Activated CD8-positive, alpha-beta T cell treated with anti-CD3 and anti-CD28 coated beads, Interleukin-2, amount 10 ng/mL, durations not matched to agents 7 days and 5 days (primary cell): ENCODE measurements at places on chromosomes 4 and X. TPM values are rescaled to one million over a fixed set of nuclear protein-coding genes. Genes with fewer than 3 reads are reported as not detected.

Gene UGT8
- not detected for total RNA-seq

Gene C4orf46
- total RNA-seq = 17.7 TPM

Gene ATRX
- 65.8 TPM for total RNA-seq

Gene PPP4R3C
- total RNA-seq = not detected

Gene XPNPEP2
- 1.7 TPM for total RNA-seq

Gene MAML3
- 4.1 TPM for total RNA-seq

Gene ACSL1
- 7.5 TPM for total RNA-seq

Gene MAGEA1
- total RNA-seq = not detected

Gene CASP6
- 24.1 TPM for total RNA-seq

Gene PPP2R3B
- 44.6 TPM for total RNA-seq

Gene AKAP14
- not detected for total RNA-seq

Gene SFRP2
- not detected for total RNA-seq

- H3K27me3 ChIP-seq = no peaks in the 10 kb centered on the region
- no peaks in the 10 kb centered on the region for H3K4me1 ChIP-seq
- H3K27ac ChIP-seq = no peak overlapping the region
- no peak overlapping the region for H3K4me3 ChIP-seq
- no peak for DNase-seq
Observed at GRCh38 chr4:30901461-30902451, 181.6 kb downstream of the PCDH7 start.

- H3K4me3 ChIP-seq = no peak overlapping the region
- no peaks in the 10 kb centered on the region for H3K36me3 ChIP-seq
- H3K4me1 ChIP-seq = no peaks in the 10 kb centered on the region
- no peaks in the 10 kb centered on the region for H3K27me3 ChIP-seq
- DNase-seq = no peak
Observed at GRCh38 chr4:104421566-104421965, 73.1 kb downstream of the CXXC4 start.

- DNase-seq = peak; percentile 33
- H3K27ac ChIP-seq = no peak overlapping the region
- H3K4me1 ChIP-seq = peaks cover 14% of the 10 kb centered on the region
- no peak overlapping the region for H3K4me3 ChIP-seq
- no peaks in the 10 kb centered on the region for H3K36me3 ChIP-seq
Observed at GRCh38 chr4:173264684-173265185, 69.4 kb downstream of the HMGB2 start.

DNA sequence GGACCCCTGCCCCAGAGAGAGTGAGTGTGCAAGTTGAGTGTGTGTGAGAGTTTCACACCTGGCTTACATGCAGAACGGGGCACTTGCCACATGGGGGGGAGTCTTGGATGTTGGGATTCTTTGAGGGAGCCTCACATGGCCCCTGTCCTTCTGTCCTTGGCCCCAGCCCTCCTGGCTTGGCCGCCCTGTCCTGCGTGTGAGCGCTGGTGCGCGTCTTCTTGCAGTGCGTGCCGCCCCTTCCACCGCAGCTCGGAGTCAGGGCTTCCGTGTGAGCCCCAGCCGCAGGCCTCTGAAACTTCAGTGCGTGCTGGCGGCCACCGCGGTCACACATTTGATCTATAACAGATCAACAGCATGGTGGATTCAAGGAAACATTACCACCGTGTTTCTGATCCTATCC, 30.1 kb upstream of the HGFAC start:
- no peak overlapping the region for H3K27ac ChIP-seq
- DNase-seq = no peak
- no peaks in the 10 kb centered on the region for H3K4me1 ChIP-seq
- H3K36me3 ChIP-seq = no peaks in the 10 kb centered on the region
- H3K27me3 ChIP-seq = no peaks in the 10 kb centered on the region
- H3K4me3 ChIP-seq = no peak overlapping the region

DNA sequence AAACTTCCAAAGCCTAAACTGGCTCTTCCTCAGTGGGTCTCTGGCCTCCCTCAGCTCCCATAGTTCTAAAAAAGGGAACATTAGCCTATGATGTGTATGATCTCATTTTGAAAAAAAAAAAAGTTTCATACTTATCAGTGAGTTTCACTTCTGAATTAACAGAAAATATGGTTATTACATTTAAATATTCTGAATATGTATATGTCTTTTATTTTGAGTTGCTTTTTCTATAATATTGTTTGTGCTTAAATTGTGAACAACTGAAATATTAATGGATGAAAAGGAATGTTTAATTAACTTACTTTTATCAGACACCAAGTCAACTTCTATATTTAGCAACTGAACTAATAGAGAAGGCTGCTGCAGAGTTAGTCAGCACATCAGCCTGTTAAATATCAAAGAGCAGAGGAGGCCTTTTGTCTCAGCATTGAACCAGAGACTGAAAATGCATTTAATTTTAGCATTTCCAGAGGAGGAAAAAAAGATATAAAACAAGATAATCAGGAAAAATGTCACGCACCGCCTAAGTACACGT, 20.4 kb upstream of the FHL1 start:
- DNase-seq = no peak
- H3K27me3 ChIP-seq = no peaks in the 10 kb centered on the region
- peaks cover 4% of the 10 kb centered on the region for H3K36me3 ChIP-seq
- H3K4me3 ChIP-seq = no peak overlapping the region
- no peak overlapping the region for H3K27ac ChIP-seq
- peaks cover 8% of the 10 kb centered on the region for H3K4me1 ChIP-seq

GRCh38 chr4:11847167-11847566, 418.5 kb upstream of the HS3ST1 start:
- no peak overlapping the region for H3K4me3 ChIP-seq
- no peaks in the 10 kb centered on the region for H3K27me3 ChIP-seq
- DNase-seq = no peak
- H3K27ac ChIP-seq = no peak overlapping the region
- H3K36me3 ChIP-seq = no peaks in the 10 kb centered on the region

- peaks cover 19% of the 10 kb centered on the region for H3K27me3 ChIP-seq
- H3K27ac ChIP-seq = no peak overlapping the region
- no peaks in the 10 kb centered on the region for H3K36me3 ChIP-seq
- H3K4me3 ChIP-seq = no peak overlapping the region
- H3K4me1 ChIP-seq = peaks cover 7% of the 10 kb centered on the region
- peak; percentile 32 for DNase-seq
Observed at GRCh38 chr4:144355811-144356757, 215.6 kb upstream of the GYPA start.

GRCh38 chrX:54826598-54826997, 19.1 kb downstream of the MAGED2 start:
- no peak overlapping the region for H3K4me3 ChIP-seq
- no peak overlapping the region for H3K27ac ChIP-seq
- H3K36me3 ChIP-seq = no peaks in the 10 kb centered on the region
- no peak for DNase-seq
- no peaks in the 10 kb centered on the region for H3K27me3 ChIP-seq

- H3K27me3 ChIP-seq = peaks cover 24% of the 10 kb centered on the region
- H3K36me3 ChIP-seq = no peaks in the 10 kb centered on the region
- H3K4me3 ChIP-seq = no peak overlapping the region
Observed at GRCh38 chr4:57119054-57119651, 9.0 kb upstream of the IGFBP7 start.

DNA sequence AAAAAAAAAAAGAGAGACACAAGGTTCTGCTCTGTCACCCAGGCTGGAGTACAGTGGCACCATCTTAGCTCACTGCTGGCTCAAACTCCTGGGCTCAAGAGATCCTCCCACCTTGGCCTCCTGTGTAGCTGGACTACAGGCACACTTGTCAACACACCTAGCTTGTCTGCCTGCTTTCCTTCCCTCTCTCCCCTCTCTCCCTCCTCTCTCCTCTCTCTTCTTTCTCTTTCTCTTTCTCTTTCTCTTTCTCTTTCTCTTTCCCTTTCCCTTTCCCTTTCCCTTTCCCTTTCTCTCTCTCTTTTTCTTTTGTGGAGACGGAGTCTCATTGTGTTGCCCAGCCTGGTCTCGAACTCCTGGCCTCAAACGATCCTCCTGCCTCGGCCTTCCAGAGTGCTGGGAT, 132.1 kb downstream of the DIPK2B start:
- peaks cover 37% of the 10 kb centered on the region for H3K4me1 ChIP-seq
- H3K36me3 ChIP-seq = peaks cover 48% of the 10 kb centered on the region
- DNase-seq = peak; percentile 26
- H3K27me3 ChIP-seq = no peaks in the 10 kb centered on the region
- peak overlapping the region; percentile 42 for H3K4me3 ChIP-seq

- peak overlapping the region; percentile 69 for H3K27ac ChIP-seq
- H3K36me3 ChIP-seq = peaks cover 45% of the 10 kb centered on the region
- H3K4me1 ChIP-seq = peaks cover 58% of the 10 kb centered on the region
- DNase-seq = no peak
Observed at GRCh38 chr4:55398966-55399365, 3.2 kb downstream of the TMEM165 start.

GRCh38 chr4:39415678-39416283, 9.1 kb downstream of the KLB start:
- DNase-seq = no peak
- no peak overlapping the region for H3K4me3 ChIP-seq
- H3K4me1 ChIP-seq = no peaks in the 10 kb centered on the region

GRCh38 chrX:149898554-149898953, 17.6 kb downstream of the MAGEA8 start:
- DNase-seq = no peak
- H3K27ac ChIP-seq = no peak overlapping the region
- no peak overlapping the region for H3K4me3 ChIP-seq
- H3K36me3 ChIP-seq = no peaks in the 10 kb centered on the region
- peaks cover 8% of the 10 kb centered on the region for H3K27me3 ChIP-seq
- H3K4me1 ChIP-seq = no peaks in the 10 kb centered on the region

GRCh38 chr4:70182517-70183167, 12.9 kb upstream of the ODAM start:
- H3K36me3 ChIP-seq = no peaks in the 10 kb centered on the region
- no peak overlapping the region for H3K27ac ChIP-seq
- DNase-seq = no peak
- H3K4me3 ChIP-seq = no peak overlapping the region
- no peaks in the 10 kb centered on the region for H3K4me1 ChIP-seq

- DNase-seq = no peak
- H3K27ac ChIP-seq = no peak overlapping the region
- no peaks in the 10 kb centered on the region for H3K27me3 ChIP-seq
Observed at GRCh38 chr4:173835903-173836302, 305.9 kb upstream of the HAND2 start.

- no peaks in the 10 kb centered on the region for H3K36me3 ChIP-seq
- peak overlapping the region; percentile 66 for H3K27ac ChIP-seq
- no peak overlapping the region for H3K4me3 ChIP-seq
- H3K4me1 ChIP-seq = peaks cover 72% of the 10 kb centered on the region
- H3K27me3 ChIP-seq = no peaks in the 10 kb centered on the region
- peak; percentile 57 for DNase-seq
Observed at GRCh38 chrX:124338733-124339514, 6.5 kb downstream of the TEX13D start.
